ENCODE measurements at places on chromosomes 11 and 22.

- no peak for DNase-seq
Observed at GRCh38 chr11:15865212-15865987, 490.9 kb downstream of the SOX6 start.

- no peak for DNase-seq
Observed at GRCh38 chr11:102494216-102494615, 36.3 kb downstream of the MMP7 start.

- DNase-seq: no peak
Observed at GRCh38 chr11:102419181-102419580, 33.4 kb downstream of the TMEM123 start.

DNA sequence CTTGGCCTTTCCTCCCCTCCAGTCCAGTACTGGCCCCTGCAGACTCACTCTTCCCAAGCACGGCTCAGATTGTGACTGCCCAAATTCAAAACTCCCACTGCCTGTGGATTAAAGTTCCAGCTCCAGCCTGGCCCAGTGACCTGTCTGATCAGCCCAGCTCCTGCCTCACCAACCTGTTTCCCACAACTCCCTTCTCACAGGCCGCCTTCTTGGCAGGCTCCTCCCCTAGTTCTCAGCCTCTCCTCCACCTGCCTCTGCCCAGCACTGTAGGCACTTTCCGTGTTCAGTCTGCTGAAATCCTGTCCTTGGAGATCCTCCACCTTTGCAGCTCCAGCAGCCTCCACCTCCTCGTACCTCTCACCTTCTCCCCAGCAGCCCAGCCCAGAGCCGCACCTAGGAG is 68.6 kb downstream of the MICAL2 start:
- DNase-seq: no peak
